ENCODE measurements at places on chromosomes 2 and 18.

- no peak for DNase-seq
Observed at GRCh38 chr2:129490641-129491040, 488.8 kb upstream of the RAB6C start.

DNA sequence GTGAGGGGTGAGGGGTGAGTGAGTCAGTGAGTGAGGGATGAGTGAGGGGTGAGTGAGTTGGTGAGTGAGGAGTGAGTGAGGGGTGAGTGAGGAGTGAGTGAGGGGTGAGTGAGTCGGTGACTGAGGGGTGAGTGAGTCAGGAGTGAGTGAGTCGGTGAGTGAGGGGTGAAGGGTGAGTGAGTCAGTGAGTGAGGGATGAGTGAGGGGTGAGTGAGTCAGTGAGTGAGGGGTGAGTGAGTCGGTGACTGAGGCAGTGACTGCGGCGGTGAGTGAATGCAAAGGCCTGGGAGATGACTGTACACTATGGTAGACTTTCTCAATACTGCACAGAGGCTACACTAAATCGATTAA lies 16.6 kb downstream of the THAP4 start:
- DNase-seq = peak; percentile 17

GRCh38 chr2:174492963-174493431 lies 6.2 kb upstream of the GPR155 start:
- no peak for DNase-seq

DNA sequence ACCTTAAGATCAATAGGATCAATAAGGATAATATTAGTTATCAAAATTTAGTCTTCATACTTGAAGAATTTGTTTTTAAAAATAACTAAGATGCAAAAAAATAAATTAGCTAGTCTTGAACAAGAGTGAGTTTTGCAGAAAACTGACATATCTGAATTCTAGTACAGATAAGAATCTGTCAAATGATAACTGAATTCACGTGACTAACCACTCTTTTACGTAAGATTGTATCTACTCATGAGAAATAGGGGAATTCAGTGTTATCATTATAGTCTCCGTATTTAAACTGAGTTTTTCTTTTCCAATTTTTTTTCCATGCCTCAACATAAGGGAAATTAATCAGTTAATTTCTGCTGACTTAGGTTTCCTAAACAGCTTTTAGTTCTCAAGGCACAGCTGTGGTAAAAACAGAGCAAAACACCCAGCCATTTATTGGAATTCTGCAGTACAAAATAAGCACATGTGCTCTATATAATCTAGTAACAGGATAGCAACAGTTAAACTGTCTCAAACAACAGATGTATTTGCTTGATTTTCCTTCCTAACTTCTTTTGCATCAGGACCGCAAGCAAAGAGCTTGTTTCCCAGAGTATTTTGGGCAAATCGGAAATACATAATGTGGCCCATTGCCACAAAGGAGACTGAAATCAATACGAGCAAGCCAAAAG lies 19.1 kb downstream of the SLC40A1 start:
- DNase-seq = no peak

- peak; percentile 47 for DNase-seq
Observed at GRCh38 chr2:153519257-153519875, 40.8 kb upstream of the RPRM start.

DNA sequence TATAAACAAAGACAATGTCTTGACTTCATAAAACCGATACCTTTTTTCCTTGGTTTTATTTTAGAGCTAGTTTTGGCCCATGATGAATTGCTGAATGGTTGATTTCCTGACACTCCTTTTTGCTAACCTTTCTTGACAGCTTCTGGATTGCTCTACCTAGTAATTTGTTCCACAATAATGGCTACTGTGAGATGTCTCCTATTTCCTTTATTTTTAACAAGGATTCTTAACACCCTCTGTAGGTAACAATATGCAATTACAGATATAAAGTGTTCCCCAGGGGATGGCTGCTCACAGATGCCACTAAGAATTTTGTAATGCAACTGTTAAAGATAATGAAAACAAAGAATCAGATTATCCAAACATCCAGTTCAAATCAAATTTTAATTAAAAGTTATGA lies 100.8 kb upstream of the ATP5MC3 start:
- DNase-seq = peak; percentile 33

DNA sequence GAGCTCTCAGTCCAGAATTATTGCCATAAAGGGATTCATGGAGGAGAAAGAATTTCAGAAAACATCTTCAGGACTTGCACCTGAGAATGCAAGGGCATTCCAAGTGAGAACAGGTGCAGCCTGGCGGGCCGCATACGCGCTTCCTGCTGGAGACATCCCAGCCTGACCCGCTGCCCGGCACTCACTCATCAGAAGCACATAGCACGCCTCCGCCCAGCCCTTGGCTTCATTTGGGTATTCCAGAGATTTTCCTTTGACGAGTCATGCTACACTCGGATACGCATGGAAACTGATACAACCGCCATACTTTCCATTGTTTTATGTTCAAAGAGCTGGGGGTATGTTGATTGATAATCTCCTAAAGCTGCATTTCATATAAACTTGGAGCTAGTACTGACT lies 228.0 kb upstream of the ID2 start:
- DNase-seq = peak; percentile 41
